ENCODE measurements at places on chromosomes 6 and 20.

DNA sequence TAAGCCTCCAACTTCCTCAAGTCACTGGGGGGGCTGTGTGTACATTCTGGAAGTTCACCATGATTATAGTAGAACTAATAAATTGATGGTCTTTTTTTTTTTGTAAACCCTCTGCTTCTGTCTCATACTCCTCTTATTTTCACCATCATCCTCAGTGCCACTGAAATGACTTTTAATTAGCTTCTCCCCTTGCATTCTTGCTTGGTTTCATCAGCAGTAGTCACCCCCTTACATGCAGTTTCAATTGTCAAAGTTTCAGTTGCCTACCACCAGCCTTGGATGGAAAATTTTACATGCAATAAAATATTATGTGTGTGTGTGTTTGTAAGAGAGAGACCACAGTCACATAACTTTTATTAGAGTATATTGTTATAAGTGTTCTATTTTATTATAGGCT lies 175.8 kb upstream of the BMP5 start:
- DNase-seq: no peak

DNA sequence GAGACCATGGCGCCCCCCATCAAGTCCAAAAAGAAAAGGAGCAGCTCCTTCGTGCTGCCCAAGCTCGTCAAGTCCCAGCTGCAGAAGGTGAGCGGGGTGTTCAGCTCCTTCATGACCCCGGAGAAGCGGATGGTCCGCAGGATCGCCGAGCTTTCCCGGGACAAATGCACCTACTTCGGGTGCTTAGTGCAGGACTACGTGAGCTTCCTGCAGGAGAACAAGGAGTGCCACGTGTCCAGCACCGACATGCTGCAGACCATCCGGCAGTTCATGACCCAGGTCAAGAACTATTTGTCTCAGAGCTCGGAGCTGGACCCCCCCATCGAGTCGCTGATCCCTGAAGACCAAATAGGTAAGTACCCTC lies 41.7 kb upstream of the NAA20 start:
- no peak for DNase-seq

GRCh38 chr6:119024111-119024510 lies 54.4 kb downstream of the FAM184A start:
- no peak for DNase-seq

- no peak for DNase-seq
These were observed 407.3 kb upstream of the FLRT3 start for GRCh38 chr20:14744723-14745122.
